ENCODE measurements at places on chromosomes 11 and 22.

DNA sequence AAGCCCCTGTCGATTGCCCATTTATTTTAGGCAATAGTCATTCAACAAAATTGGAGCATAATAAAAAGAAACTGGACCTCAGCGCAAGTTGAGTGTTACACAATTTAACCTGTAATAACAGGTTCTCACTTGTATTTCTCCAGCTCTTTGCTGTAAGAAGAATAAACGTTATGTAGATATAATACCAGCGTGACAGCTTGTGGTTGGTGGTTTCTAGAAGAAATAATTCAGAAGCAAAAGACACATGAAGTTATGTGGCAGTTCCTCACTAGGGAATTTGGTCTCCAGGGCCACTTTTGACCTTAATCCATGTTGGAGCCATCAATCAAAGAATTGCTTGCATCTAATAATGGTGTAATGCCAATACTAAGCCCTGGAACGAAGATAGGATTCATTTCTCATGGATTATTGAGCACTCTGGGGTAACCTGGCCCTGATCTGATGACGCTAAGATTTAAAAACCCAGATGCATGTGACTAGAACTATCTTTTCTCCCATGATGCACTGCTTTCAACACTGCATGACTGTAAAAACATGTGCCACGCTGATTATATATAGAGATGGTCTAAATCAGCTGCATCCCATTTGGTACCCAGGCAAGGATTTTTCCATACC lies 129.7 kb upstream of the LDLRAD3 start:
- DNase-seq: no peak

DNA sequence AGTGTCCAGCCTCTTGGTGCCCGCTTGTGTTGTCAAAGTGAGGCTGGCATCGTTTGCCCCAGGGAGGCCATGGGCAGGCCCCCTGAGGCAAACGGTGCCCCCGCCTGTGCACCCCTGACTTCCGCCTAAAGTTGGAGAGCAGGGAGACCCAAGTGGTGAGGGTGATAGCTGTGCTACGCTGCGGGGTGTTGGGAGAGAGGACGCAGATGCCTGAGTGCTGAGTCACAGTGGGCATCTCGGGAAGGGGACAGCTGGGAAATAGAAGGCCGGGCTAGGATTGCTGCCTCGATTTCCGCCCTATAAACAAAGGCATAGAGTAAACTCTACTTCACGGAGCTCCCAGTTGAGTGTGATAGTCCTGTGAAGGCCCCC lies 5.8 kb downstream of the GRIK4 start:
- DNase-seq: no peak

DNA sequence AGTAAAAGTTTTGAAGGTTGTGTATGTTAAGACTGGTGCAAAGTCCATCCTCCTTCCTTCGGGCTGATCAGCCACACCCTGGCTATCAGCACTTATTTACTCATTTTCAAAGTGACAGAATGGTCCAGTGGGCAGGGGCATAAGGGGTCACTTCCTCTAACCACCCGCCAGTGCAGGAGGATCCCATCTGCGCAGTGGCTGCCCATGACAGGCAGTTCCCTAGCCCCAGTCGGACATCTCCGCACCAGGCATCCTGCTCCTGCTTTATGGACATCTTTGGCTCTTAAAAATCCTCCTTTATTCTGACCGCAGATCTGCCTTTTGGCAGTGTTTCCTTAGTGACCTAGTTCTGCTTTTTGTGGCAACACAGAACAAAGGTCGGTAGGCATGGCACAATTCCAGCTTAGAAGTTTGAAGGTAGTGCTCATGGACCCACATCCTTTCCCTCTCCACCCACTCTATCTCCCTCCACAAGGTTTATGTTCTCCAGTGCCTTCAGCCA lies 55.9 kb downstream of the BMAL1 start:
- no peak for DNase-seq

DNA sequence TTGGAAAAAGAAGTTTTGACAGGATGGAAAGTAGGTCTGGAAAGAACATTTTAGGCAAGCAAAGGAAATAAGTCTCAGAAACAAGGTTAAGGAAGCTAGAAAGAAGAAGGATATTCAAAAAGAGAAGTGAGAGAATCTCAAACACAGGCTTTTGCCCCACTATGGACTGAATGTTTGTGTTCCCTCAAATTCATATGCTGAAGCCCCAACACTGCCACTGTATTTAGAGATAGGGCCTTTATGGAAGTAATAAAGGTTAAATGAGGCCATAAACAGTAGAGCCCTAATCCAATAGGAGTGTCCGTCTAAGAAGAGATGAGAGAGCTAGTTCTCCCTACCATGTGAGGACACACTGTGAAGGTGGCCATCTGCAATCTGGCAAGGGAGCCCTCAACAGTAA lies 20.6 kb upstream of the RPS13 start:
- no peak for DNase-seq

GRCh38 chr11:124069429-124070401 lies 28.6 kb upstream of the OR10G7 start:
- DNase-seq: no peak

GRCh38 chr11:12067796-12068357 lies 42.5 kb upstream of the MICAL2 start:
- no peak for DNase-seq

Data from activated CD4-positive, alpha-beta T cell treated with anti-CD3 and anti-CD28 coated beads, Interleukin-2, amount 50 U/mL, for 24 hours (primary cell).